Dermis blood vessel endothelial cell (primary cell): ENCODE measurements at places on chromosomes 6 and 20. TPM values are rescaled to one million over a fixed set of nuclear protein-coding genes. Genes with fewer than 3 reads are reported as not detected.

DNA sequence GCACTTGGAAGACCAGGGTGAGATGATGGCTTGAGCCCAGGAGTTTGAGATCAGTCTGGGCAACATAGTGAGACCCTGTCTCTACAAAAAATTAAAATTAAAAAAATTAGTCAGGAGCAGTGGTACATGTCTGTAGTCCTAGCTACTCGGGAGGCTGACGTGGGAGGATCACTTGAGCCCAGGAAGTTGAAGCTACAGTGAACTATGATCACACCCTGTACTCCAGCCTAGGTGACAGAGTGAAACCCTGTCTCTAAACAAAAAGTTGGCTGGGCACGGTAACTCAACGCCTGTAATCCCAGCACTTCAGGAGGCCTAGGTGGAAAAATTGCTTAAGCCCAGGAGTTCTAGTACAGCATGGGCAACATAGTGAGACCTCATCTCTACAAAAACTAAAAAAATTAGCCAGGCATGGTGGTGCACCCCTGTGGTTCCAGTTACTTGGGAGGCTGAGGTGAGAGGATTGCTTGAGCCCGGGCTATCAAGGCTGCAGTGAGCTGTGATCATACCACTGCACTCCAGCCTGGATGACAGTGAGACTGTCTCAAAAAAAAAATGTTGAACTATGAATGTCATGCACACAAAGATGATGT lies 60.8 kb upstream of the MYL9 start:
- no peak for DNase-seq

GRCh38 chr20:18288749-18289267 lies 481 bp downstream of the ZNF133 start:
- peak; percentile 39 for DNase-seq

GRCh38 chr6:42417641-42418112 lies 34.0 kb downstream of the TRERF1 start:
- DNase-seq, result no peak

DNA sequence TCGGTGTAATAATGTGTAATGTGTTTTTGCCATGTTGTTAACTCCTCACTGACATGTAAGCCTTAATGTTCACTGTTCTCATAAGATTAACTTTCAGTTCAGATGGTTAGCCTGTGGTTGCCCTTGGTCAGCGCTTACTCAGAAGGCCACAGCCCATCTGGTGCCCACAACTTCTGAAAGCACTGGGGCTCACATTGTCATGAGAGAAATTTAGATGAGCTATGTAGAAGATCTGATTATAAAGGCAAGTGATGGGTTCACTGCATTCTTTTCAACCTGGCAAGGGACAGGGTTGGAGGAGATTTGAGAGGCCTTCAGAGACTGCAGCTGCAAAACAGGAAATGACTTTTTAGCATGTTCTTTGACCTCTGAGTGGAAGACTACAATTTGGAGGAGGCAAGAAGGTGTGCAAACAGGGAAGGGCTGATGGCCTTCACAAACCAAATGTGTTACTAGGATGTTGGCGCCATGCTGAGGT lies 242.3 kb upstream of the SUPT3H start:
- peak; percentile 27 for DNase-seq

Gene EBF4
- total RNA-seq, result 1.0 and 2.4 TPM in 2 replicates

Gene CNR1
- total RNA-seq, result 1.3 TPM in 1 of 2 replicates, not detected in the other

Gene THBS2
- 0.79 and 2.0 TPM in 2 replicates for total RNA-seq

Gene PRPH2
- total RNA-seq, result 0.17 and 2.0 TPM in 2 replicates

Gene NRSN1
- total RNA-seq, result not detected in 2 replicates
